ENCODE measurements at places on chromosomes 3 and 15.

DNA sequence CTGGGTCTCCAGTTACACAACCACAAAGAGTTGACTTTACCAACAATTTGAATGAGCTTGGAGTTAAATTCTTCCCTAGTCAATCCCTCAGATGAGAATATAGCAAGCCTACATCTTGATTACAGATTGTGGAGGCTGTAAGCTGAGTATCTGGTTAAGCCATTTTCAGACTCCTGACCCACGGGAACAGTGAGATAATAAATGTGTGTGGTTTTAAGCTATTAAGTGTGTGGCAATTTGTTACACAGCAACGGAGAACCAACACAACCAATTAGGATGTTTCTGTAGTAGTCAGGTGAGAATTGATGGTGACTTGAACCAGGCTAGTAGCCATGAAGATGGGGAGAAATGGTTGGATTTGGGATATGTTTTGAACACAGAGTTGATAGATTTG, 37.7 kb upstream of the SLC4A7 start:
- no peak overlapping the region for H3K4me3 ChIP-seq
- no peaks in the 10 kb centered on the region for H3K4me1 ChIP-seq
- no peaks in the 10 kb centered on the region for H3K36me3 ChIP-seq

DNA sequence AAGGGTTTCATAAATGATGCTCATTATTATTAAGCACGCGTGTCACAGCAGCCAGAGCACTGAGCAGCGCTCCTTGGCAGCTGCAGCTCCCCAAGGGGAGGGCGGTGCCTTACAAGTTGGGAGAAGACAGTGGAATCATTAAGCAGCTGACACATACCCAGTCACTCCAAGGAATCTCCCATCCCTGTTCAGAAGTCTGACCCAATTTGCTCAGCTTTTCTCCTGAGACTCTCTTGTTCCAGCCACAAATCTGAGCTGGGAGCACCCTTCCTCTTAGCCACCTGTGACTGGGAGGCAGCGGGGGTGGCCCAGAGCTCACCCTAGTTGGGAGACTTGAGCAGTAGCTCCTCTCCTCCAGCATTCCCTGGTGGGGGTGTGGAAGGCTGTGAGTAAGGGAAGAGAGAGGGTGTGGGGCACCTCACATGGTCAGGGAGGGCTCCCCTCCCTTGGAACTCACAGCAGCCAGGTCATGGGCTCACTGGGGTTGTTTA, 64.3 kb downstream of the DUT start:
- H3K27me3 ChIP-seq: peaks cover 2% of the 10 kb centered on the region
- H3K27ac ChIP-seq: no peak overlapping the region
- no peak overlapping the region for H3K4me3 ChIP-seq

DNA sequence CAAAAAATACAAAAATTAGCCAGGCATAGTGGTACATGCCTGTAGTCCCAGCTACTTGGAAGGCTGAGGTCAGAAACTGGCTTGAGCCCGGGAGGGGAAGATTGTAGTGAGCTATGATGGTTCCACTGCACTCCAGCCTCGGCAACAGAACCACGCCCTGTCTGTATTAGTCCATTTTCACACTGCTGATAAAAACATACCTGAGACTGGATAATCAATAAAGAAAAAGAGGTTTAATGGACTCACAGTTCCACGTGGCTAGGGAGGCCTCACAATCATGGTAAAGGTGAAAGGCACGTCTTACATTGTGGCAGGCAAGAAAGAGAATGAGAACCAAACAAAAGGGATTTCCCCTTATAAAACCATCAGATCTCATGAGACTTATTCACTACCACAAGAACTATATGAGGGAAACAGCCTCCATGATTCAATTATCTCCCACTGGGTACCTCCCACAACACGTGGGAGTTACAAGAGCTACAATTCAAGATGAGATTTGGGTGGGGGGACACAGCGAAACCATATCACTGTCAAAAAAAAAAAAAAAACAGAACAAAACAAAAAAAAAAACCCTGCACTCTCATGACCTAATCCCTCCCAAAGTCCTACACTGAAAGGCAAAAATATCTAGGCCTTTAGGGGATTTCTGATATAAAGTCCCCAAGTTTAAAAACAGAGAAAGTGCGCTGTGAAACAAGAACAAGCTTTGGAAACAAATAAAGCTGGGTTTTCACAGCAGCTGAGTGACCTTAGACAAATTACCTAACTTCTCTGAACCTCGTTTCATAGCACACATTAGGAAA, 224.7 kb downstream of the IGSF11 start:
- no peak overlapping the region for H3K27ac ChIP-seq
- no peak for DNase-seq
- peaks cover 6% of the 10 kb centered on the region for H3K27me3 ChIP-seq
- H3K4me1 ChIP-seq: peaks cover 4% of the 10 kb centered on the region

GRCh38 chr3:121483290-121483689, 62.5 kb downstream of the POLQ start:
- H3K27me3 ChIP-seq: no peaks in the 10 kb centered on the region
- no peak for DNase-seq
- H3K4me3 ChIP-seq: no peak overlapping the region
- H3K4me1 ChIP-seq: no peaks in the 10 kb centered on the region

DNA sequence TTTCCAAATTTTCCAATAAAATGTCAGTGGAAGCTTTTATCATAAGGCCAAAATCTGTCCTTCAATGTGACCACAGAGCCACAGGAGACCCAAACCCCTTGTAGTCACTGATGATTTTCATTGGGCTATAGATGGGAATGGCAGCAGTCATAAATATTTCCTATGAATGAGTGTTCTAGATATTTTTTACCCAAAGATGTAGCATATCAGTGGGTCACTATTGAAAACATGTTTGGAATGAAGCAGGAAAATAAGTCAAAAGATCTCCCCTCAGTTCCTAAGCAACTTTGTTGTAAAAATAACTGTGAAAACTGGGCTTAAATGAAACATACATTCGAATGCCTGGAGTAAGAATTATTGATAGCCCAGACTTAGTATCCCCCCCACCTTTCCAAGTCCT, 49.0 kb downstream of the NKIRAS1 start:
- no peaks in the 10 kb centered on the region for H3K27me3 ChIP-seq
- H3K36me3 ChIP-seq: peaks cover 10% of the 10 kb centered on the region
- no peak overlapping the region for H3K4me3 ChIP-seq
- H3K27ac ChIP-seq: no peak overlapping the region
- peaks cover 27% of the 10 kb centered on the region for H3K4me1 ChIP-seq

- H3K36me3 ChIP-seq: no peaks in the 10 kb centered on the region
- no peak for DNase-seq
- H3K4me3 ChIP-seq: no peak overlapping the region
- H3K27ac ChIP-seq: no peak overlapping the region
- H3K27me3 ChIP-seq: no peaks in the 10 kb centered on the region
- no peaks in the 10 kb centered on the region for H3K4me1 ChIP-seq
Measured at GRCh38 chr3:35528728-35529127, 110.6 kb upstream of the ARPP21 start.

- no peaks in the 10 kb centered on the region for H3K36me3 ChIP-seq
- H3K4me1 ChIP-seq: no peaks in the 10 kb centered on the region
- H3K27ac ChIP-seq: no peak overlapping the region
- no peak overlapping the region for H3K4me3 ChIP-seq
Measured at GRCh38 chr15:61011576-61012336, 217.3 kb downstream of the RORA start.

GRCh38 chr15:78369161-78369560, 29.0 kb downstream of the CRABP1 start:
- no peak overlapping the region for H3K4me3 ChIP-seq
- H3K27me3 ChIP-seq: peaks cover 8% of the 10 kb centered on the region
- DNase-seq: no peak

GRCh38 chr15:63551400-63551799, 45.8 kb upstream of the FBXL22 start:
- H3K4me1 ChIP-seq: peaks cover 16% of the 10 kb centered on the region
- no peaks in the 10 kb centered on the region for H3K27me3 ChIP-seq
- no peak overlapping the region for H3K4me3 ChIP-seq
- no peak overlapping the region for H3K27ac ChIP-seq

DNA sequence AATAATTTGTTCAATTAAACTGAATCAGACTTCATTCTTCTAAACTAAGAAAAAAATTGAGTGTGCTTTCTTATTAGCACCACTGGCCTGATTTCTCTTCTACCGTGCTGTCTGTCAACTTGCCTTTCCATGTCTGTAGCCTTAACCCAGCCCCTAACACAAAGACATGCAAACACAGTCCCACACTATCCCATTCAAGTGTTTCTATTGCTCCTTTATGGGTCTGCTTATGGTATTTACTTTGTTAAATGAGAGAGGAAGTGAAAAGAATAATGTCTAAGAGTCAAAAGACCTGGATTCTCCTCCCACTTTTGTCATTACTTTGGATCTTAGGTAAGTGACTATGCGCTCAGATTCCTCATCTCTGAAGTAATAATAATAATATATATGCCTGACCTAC, 55.3 kb downstream of the GTF2E1 start:
- DNase-seq: no peak
- H3K4me3 ChIP-seq: no peak overlapping the region
- H3K27ac ChIP-seq: no peak overlapping the region
- H3K36me3 ChIP-seq: no peaks in the 10 kb centered on the region
- no peaks in the 10 kb centered on the region for H3K27me3 ChIP-seq

- H3K36me3 ChIP-seq: peaks cover 30% of the 10 kb centered on the region
- no peaks in the 10 kb centered on the region for H3K27me3 ChIP-seq
- peak overlapping the region; percentile 62 for H3K27ac ChIP-seq
- H3K4me1 ChIP-seq: peaks cover 51% of the 10 kb centered on the region
Measured at GRCh38 chr3:63921741-63922482, 9.7 kb upstream of the SCAANT1 start.

DNA sequence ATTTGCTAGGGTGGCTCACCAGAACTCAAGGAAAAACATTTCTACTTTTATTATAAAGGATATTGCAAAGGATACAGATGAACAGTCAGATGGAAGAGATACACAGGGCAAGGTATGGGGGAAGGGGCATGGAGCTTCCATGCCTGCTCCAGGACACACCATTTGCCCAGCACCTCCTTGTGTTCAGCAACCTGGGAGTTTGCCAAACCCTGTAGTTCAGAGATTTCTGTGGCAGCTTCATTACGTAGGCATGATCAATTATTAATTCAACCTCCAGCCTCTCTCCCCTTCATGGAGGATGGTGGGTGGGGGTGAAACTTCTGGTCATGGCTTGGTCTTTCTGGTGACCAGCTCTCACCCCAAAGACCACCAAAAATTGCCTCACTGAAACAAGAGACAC, 353.9 kb upstream of the THBS1 start:
- no peaks in the 10 kb centered on the region for H3K36me3 ChIP-seq
- no peak for DNase-seq
- H3K27ac ChIP-seq: no peak overlapping the region

GRCh38 chr3:151330899-151331298, 1.6 kb upstream of the P2RY13 start:
- no peak for DNase-seq
- H3K4me1 ChIP-seq: peaks cover 9% of the 10 kb centered on the region
- no peak overlapping the region for H3K27ac ChIP-seq

GRCh38 chr15:48566668-48567067, 78.8 kb downstream of the FBN1 start:
- no peaks in the 10 kb centered on the region for H3K36me3 ChIP-seq
- H3K27ac ChIP-seq: no peak overlapping the region
- H3K4me1 ChIP-seq: no peaks in the 10 kb centered on the region

- no peak overlapping the region for H3K27ac ChIP-seq
- no peaks in the 10 kb centered on the region for H3K36me3 ChIP-seq
- no peaks in the 10 kb centered on the region for H3K27me3 ChIP-seq
- H3K4me1 ChIP-seq: no peaks in the 10 kb centered on the region
- H3K4me3 ChIP-seq: no peak overlapping the region
- no peak for DNase-seq
Measured at GRCh38 chr15:95227235-95227634, 995.9 kb downstream of the MCTP2 start.

- no peaks in the 10 kb centered on the region for H3K4me1 ChIP-seq
- H3K4me3 ChIP-seq: no peak overlapping the region
- no peaks in the 10 kb centered on the region for H3K36me3 ChIP-seq
- H3K27me3 ChIP-seq: peaks cover 9% of the 10 kb centered on the region
Measured at GRCh38 chr3:124576565-124577493, 153.4 kb upstream of the UMPS start.

GRCh38 chr3:32901005-32901932, 50.2 kb upstream of the CCR4 start:
- peaks cover 8% of the 10 kb centered on the region for H3K27me3 ChIP-seq
- no peaks in the 10 kb centered on the region for H3K36me3 ChIP-seq
- no peaks in the 10 kb centered on the region for H3K4me1 ChIP-seq
- no peak overlapping the region for H3K4me3 ChIP-seq
- no peak for DNase-seq

GRCh38 chr3:152578769-152579168, 256.2 kb upstream of the P2RY1 start:
- H3K36me3 ChIP-seq: no peaks in the 10 kb centered on the region
- peaks cover 5% of the 10 kb centered on the region for H3K27me3 ChIP-seq
- no peak overlapping the region for H3K4me3 ChIP-seq
- no peak for DNase-seq
- H3K27ac ChIP-seq: no peak overlapping the region
- H3K4me1 ChIP-seq: peaks cover 3% of the 10 kb centered on the region

GRCh38 chr3:71029770-71030169, 553.8 kb downstream of the FOXP1 start:
- peaks cover 46% of the 10 kb centered on the region for H3K36me3 ChIP-seq
- peak overlapping the region; percentile 99 for H3K27ac ChIP-seq
- H3K4me1 ChIP-seq: peaks cover 52% of the 10 kb centered on the region
- H3K27me3 ChIP-seq: no peaks in the 10 kb centered on the region
- no peak for DNase-seq
- no peak overlapping the region for H3K4me3 ChIP-seq

- DNase-seq: no peak
- peaks cover 3% of the 10 kb centered on the region for H3K27me3 ChIP-seq
- H3K27ac ChIP-seq: no peak overlapping the region
Measured at GRCh38 chr15:67843092-67843501, 3.3 kb upstream of the RNU6-1 start.

DNA sequence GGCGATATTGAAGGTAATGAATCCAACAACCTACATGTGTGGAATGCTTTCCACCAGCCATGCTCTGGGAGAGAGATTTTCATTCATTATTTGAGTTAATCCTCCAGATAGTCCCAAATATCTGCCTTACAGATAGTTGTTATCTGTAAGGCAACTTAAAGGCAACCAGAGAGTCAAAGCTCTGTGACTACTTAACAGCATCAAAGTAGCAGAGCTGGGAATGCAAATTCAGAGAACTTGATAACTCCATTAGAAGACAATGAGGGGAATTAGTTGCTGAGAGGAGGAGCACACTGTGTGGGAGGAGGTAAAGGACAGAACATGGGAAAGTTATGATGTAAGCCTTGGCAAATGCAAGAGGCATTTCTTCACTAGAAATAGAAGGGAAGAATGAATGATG, 10.5 kb upstream of the CRBN start:
- no peak overlapping the region for H3K27ac ChIP-seq
- no peaks in the 10 kb centered on the region for H3K36me3 ChIP-seq
- no peaks in the 10 kb centered on the region for H3K4me1 ChIP-seq
- no peak for DNase-seq

- H3K4me1 ChIP-seq: no peaks in the 10 kb centered on the region
- peaks cover 8% of the 10 kb centered on the region for H3K27me3 ChIP-seq
- H3K27ac ChIP-seq: no peak overlapping the region
- H3K4me3 ChIP-seq: no peak overlapping the region
- no peak for DNase-seq
Measured at GRCh38 chr3:124257336-124257864, 265.5 kb upstream of the ROPN1 start.

DNA sequence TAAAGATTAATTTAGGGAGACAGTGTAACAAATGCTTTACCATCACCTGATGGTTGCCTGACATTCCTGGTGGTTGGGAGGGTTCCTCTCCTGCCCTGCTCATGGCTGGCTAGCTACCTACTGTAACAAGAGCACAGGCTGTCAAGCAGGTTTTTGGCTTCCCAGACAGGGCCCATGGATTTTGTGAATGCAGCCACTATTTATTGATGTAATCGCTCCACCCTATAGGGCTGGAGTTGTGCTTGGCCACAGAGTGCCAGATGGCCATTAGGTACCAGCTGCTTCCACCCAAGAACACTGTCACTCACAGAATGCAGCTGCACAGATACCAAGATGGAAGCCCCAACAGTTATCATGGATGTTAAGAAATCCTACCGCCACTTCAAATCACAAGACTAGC, 31.0 kb upstream of the KLHL25 start:
- peaks cover 9% of the 10 kb centered on the region for H3K27me3 ChIP-seq
- H3K4me3 ChIP-seq: no peak overlapping the region

Data from memory B cell (primary cell).